Hypothalamus (tissue), 51 donors: ENCODE measurements at places on chromosomes 6 and 20.

DNA sequence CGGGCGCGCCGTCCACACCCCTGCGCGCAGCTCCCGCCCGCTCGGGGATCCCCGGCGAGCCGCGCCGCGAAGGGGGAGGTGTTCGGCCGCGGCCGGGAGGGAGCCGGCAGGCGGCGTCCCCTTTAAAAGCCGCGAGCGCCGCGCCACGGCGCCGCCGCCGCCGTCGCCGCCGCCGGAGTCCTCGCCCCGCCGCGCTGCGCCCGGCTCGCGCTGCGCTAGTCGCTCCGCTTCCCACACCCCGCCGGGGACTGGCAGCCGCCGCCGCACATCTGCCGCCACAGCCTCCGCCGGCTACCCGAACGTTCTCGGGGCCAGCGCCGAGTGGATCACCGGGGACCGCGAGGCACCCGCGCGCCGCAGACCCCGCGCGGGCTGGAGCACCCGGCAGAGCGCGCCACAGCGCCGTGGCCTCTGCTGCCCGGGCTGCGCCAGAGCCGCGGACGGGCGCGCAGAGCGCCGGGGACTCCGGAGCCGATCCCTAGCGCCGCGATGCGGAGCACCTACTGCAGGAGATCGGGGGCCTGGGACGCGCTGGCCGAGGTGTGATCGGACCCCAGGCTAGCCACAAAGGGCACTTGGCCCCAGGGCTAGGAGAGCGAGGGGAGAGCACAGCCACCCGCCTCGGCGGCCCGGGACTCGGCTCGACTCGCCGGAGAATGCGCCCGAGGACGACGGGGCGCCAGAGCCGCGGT is at the start of gene BMP2:
BMP2 (plus strand) TSS at position 151 of the 692 bp plus-strand sequence. CDS start 2,441 bp downstream, outside the sequence.
- DNase-seq: no peak

GRCh38 chr6:106579281-106579680 is 50.0 kb downstream of the RTN4IP1 start:
- no peak for DNase-seq

DNA sequence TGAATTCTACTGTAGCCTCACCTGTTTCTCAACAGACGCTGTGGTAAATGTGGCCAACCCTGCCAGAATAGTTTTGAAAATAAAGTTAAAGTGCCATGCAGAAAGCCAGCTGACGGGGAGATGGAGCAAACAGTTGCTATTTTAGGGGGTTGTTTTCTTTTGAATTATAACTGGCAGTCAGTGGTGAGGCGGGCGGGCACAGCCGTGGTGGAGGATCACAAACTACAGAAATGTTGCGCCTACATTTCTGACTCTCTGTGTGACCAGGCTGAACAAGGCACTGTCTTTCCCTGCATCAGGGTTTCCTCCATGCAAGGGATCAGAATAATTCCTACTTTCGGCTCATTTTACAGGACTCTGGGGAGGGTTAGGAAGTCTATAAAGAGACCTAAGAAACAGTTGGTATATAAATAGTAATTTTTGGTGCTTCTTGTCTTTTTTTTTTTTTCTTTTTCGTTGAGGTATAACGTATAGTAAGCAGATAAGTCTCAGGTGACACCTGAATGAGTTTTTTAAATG is 17.2 kb downstream of the CHMP4B start:
- DNase-seq: no peak

- DNase-seq: no peak
These were observed 23.9 kb upstream of the SMIM13 start for GRCh38 chr6:11069760-11070159.

GRCh38 chr6:43491750-43492661 is 14.6 kb downstream of the TJAP1 start:
- DNase-seq: peak; percentile 79

GRCh38 chr6:119330520-119331113 is 18.9 kb downstream of the MAN1A1 start:
- no peak for DNase-seq

DNA sequence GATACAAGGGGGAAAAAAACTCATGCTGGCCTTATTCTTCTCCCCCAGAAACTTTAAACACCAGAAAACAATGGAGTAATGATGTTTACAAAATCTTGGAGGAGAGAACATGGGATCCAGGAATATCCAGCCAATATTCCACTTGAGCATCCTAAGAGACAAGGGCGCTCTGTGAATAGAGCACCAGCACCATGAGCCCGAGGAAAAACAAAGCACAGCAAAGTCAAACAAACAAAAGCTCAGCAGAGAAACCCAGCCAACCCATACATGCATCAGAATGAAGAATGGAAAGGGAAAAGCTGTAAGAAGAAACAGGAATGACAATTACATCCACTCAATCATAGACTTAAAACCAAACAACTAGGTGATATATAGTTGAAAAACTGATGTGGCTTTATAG is 4.6 kb upstream of the NAA20 start:
- no peak for DNase-seq

DNA sequence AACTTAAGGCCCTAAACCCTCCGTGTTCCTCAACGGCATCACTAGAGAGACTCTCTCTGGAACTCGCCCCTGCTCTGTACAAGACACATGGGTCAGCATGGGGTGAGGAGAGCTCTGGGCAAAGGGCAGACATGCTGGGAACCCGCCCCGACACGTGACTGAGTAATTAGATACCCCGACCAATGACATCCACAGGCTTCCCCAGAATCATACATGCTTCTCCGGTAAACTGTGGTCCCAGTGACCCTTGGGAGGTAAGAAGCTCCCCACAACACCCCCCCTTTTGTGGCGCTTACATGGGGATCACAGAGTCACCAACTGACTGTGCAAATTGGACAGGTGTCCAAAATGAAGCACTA is 31.7 kb upstream of the RPS6KA2 start:
- no peak for DNase-seq

DNA sequence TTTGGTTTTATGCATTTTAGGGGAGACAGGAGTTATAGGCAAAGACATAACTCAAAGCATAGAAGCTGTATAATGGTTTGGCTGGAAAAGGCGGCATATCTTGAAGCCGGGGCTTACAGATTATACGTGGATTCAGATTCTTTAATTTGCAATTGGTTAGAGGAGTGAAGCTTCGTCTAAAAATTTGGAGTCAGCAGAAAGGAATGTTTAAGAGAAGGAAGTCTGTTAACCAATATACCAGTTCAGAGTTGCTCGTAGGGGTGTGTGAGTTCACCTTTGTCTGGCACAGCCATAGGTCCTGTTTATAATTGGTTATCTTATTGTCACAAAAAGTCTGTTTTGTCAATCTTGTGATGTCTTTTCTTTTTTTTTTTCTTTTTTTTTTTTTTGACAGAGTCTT is 8.9 kb downstream of the ARHGAP40 start:
- no peak for DNase-seq

DNA sequence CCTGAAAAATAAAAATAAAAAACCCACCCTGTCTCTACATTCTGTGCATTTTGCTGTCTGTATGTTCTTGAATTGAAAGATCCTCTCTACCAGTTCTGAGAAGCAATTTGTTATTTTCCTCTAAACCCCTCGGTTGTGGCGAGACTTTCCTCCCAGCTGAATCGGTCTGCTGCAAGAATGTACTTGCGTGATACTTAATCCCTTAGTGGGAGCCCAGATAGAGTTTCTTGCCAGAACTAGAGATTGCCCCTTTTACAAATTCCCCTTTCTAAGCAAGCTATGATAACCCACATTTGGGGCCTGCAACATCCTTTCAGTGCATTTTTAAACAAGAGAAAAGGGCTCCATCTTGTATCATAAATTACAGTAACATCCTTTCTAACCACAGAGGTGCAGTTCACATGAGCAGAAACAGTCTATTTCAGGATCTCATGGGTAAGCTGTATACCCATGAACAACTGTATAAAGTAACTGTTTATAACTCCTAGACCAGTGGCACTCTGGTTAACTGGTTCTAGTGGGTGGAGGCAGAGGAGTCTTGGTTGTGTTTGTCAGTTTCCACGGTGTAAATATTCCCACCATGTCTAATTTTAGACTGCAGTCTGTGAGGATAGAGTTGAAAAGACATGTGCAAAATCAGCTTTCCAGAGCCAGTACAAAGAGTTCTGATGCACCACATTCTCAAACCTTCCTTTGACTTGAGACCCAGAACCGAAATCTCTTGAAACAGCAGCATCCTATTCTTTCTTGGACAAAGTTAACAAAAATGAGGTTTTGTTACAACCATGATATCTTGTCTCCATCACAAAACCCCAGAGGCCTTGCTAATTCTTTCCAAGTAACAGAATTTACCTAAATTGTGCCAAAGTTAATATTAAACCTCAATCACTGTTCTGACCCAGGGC is 113.1 kb upstream of the ZNF217 start:
- no peak for DNase-seq

DNA sequence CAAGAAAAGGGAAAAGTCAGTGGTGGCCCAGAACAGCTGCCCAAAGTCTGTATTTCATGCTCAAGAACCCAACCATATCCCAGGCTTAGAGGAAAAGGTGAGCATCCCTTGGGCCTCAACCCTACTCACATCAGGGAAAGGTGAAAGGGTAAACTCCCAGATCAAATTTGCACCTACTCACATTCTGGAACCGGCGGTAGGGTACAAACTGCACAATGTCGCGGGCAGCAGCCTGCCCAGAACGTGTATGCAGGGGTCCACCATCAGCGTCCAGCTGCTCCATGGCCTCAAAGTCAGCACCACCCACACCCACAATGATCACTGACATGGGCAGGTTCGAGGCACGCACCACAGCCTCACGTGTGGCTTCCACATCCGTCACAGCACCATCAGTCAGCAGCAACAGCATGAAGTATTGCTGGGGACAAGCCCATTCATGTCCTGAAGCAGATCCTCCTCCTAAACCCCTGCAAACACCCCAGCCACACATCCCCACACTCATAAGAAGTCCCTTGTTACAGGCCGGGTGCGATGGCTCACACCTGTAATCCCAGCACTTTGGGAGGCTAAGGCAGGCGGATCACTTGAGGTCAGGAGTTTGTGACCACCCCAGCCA is 10.9 kb downstream of the SPAG4 start:
- no peak for DNase-seq

DNA sequence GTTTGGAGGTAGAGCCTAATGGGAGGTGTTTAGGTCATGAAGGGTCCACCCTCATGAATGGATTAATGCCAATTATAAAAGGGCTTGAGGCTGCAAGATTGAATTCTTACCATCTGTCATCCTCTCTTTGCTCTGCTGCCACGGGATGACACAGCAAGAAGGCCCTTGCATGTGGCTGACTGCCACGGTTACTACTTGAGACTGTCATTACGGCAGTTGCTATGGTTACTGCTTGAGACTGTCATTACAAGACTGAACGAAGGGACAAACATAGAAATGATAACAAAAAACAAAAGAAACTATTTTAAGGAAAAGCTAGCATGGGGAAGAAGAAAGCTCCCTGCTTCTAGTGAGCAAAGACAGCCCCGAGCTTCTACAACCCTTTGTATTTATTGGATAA is 715.0 kb downstream of the TFAP2A start:
- peak; percentile 9 for DNase-seq

GRCh38 chr6:3370361-3371221 is 86.3 kb downstream of the SLC22A23 start:
- no peak for DNase-seq

DNA sequence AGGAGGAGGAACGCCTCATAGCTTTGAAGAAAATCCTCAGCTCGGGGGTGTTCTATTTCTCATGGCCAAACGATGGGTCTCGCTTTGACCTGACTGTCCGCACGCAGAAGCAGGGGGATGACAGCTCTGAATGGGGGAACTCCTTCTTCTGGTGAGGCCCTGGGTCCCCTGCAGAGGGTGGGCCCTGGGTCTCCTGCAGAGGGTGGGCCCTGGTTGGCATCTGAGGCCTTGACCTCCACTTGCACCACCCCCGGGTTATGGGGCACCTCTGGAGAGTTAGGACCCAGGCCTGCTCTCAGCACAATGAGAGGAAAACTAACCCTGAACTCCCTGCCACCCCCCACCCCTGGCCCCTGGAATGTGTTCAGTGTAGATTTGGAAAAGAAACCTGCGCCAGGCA is 47.2 kb downstream of the SYNJ2 start:
- no peak for DNase-seq

DNA sequence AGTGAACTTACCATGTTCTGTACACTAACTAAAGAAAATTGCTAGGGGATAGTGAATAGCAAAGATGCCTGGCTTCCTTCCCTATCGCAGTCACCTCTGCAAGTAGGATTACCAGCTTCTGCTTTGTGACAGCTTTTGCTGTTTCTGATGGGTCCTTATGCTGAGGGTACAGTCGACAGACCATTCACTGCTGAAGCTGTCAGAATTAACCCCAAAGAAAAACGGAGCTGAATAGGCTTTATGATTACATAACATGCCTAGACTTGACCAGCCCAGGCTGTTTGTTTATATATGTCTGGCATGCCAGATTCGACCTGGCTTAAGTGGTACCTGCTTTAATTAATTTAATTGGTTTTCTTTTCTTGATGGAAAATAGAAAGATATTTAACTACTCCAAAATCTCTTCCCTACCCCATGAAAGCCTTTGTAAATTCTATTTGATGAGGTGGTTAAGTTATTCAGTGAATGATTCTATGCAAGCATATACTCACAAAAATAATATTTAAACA is 21.7 kb upstream of the PRELID3B start:
- no peak for DNase-seq

DNA sequence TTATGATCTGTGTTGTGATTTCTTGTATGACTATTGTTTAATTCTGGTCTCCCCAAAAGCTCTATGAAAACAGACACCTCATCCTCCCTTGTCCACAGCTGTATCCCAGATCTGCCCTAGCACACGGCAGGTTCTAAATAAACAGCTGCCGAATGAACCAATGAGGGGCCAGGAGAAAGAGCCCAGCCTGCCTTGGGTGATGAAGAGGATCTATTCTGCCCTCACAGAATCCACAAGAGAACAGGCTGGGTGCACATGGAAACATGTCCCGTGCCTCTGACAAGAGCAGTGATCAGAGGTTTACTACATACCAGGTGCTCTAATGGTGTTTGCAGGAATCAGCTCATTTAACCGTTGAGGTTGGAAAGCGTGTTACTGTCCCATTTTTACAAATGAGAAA is 15.6 kb upstream of the TLDC2 start:
- DNase-seq: no peak

- DNase-seq: no peak
These were observed 70.8 kb upstream of the SRSF6 start for GRCh38 chr20:43386878-43387277.

- no peak for DNase-seq
These were observed 284.5 kb upstream of the CDYL start for GRCh38 chr6:4491501-4492260.

DNA sequence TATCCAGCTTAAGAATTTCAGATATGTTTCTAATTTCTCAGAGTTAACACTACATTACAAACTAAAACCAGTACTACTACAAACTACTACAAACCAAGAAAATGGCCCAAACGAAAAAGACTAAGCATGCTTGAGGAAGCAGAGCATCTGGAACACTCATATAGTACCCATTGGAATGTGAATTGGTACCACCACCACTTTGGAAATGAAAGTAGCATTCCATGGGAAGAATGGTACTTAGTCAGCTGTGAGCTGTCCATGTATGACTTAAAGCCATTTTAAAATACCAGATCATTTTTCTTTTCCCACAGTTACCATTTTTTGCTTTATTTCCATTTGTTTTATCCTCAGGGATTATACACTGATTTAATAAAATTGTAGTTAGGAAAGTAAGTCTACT is 30.5 kb downstream of the FBXO9 start:
- no peak for DNase-seq

GRCh38 chr6:155024391-155025027 is 29.4 kb downstream of the TIAM2 start:
- DNase-seq: no peak
